HCT116 (cell line): ENCODE measurements at places on chromosomes 2 and 18. TPM values are rescaled to one million over a fixed set of nuclear protein-coding genes. Genes with fewer than 3 reads are reported as not detected.

DNA sequence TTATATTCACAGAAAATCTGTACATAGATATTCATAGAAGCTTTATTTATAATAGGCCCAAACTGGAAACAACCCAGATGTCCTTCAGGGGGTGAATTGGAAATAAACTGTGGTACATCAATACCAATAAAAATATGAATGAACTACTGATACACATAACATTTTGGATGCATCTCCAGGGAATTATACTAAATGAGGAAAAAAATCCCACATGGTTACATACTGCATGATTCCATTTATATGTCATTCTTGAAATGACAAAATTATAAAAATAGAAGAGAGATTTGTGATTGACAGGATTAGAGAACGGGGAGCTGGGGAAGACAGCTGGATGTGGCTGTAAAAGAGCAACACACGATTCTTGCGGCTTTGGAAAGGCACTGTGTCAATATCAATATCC, 435.0 kb downstream of the TMEM182 start:
- no peak overlapping the region for H3K27ac ChIP-seq
- H3K36me3 ChIP-seq, result no peaks in the 10 kb centered on the region
- no peaks in the 10 kb centered on the region for H3K27me3 ChIP-seq
- no peak overlapping the region for H3K4me3 ChIP-seq
- H3K4me1 ChIP-seq, result no peaks in the 10 kb centered on the region
- DNase-seq, result no peak

DNA sequence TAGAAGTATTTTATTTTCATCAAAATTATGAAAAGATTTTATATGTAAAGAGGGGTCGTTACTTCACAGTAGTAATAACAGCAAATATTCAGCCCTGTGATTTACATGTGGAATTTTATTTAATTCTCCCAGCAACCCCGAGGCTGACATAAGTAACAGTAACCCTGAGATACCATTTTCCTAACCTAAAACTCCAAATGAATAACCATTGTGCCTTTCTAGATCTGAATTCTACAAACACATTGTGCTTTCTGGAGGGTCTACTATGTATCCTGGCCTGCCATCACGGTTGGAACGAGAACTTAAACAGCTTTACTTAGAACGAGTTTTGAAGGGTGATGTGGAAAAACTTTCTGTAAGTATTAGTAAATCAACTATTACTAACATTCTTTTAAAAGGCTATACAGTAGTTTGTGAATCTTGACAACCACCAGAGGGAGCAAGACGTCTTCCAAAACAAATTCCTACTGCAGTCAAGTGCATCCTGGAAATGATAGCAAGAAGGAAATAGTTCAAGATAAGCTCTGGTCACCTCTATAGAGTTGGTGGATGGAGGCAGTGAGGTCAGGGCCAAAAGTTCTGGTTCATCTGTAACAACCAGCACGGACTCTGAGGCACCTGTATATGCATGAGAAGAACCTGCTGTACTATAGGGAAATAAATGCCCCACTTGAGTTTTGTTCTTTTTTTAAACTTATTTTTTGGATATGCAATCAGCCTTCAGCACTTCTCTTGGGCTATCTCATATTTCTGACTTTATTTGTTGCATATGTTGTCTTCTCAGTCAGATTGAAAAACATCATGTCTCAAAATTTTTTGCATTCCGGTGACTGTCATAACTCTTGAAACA, 37.4 kb downstream of the ACTR2 start:
- H3K27ac ChIP-seq, result no peak overlapping the region
- peaks cover 11% of the 10 kb centered on the region; the same call in 1 of the 2 replicates for H3K36me3 ChIP-seq
- H3K4me1 ChIP-seq, result peaks cover 3% of the 10 kb centered on the region; the same call in 1 of the 2 replicates

DNA sequence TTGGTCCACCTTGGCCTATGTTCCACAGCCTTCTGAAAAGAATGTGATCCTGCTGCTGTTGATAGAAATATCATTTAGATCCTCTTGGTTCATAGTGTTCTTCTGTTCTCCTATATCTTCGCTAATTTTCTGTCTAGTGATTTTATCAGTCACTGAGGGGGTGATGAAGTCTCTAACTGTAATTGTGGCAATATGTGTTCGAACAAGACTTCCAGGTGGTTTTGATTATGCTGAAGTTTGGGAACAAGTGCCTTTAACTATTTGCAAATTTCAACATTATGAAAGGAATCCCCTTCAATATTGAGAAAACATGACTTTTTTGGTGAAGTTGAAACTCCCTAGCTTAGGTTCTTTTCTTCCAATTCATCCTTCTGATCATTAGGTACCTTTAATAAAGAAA, 140.4 kb downstream of the MTX2 start:
- H3K27ac ChIP-seq, result no peak overlapping the region
- no peak overlapping the region for H3K4me3 ChIP-seq
- H3K36me3 ChIP-seq, result no peaks in the 10 kb centered on the region
- DNase-seq, result no peak
- no peaks in the 10 kb centered on the region for H3K27me3 ChIP-seq
- no peaks in the 10 kb centered on the region for H3K4me1 ChIP-seq

GRCh38 chr2:54878182-54878581, 154.7 kb downstream of the EML6 start:
- no peak for DNase-seq
- H3K4me1 ChIP-seq, result no peaks in the 10 kb centered on the region
- H3K36me3 ChIP-seq, result no peaks in the 10 kb centered on the region
- H3K27ac ChIP-seq, result no peak overlapping the region
- no peaks in the 10 kb centered on the region for H3K27me3 ChIP-seq
- no peak overlapping the region for H3K4me3 ChIP-seq

GRCh38 chr18:51442012-51442411, 244.5 kb upstream of the MEX3C start:
- no peak for DNase-seq
- H3K4me3 ChIP-seq, result no peak overlapping the region
- H3K4me1 ChIP-seq, result no peaks in the 10 kb centered on the region
- H3K27ac ChIP-seq, result no peak overlapping the region
- no peaks in the 10 kb centered on the region for H3K36me3 ChIP-seq

- no peak for DNase-seq
- H3K27ac ChIP-seq, result no peak overlapping the region
- no peaks in the 10 kb centered on the region for H3K36me3 ChIP-seq
- H3K27me3 ChIP-seq, result no peaks in the 10 kb centered on the region
Observed at GRCh38 chr18:50820901-50821520, 1.2 kb upstream of the MRO start.

DNA sequence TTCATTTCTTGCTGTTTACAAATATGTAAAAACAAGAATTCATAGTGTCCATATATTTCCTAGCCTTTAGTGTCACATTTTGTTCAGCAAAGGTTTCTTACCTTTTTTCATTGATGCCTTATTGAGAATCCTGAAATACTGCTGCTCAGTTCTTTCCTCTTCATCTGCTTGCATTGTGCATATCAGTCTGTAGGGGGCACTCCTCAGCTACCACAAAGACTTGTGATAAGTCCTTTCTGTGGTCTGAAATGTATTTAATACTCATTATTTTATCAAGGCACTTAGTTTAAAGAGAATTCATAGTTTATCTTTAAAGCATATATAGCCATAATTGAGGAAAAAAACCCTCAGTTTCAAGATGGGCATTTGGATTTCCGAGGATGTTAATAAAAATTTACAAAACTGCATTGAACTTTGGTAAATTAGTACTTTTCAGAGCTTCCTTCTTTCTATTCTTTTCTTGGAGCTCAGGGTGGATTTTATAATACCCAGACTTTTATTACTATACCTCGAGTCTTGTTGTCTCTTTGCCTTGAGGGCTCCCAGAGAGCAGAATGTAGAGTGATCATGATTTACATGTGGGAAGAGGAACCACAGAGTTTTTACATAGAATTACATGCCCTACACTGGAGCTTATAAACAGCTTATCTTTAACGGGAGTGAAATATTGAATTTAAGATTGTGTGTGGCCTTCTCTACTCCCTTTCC, 570.1 kb downstream of the PLCL1 start:
- H3K4me1 ChIP-seq, result no peaks in the 10 kb centered on the region
- H3K27ac ChIP-seq, result no peak overlapping the region
- no peak overlapping the region for H3K4me3 ChIP-seq
- no peaks in the 10 kb centered on the region for H3K36me3 ChIP-seq
- peaks cover 6% of the 10 kb centered on the region; the same call in 1 of the 2 replicates for H3K27me3 ChIP-seq
- DNase-seq, result no peak

DNA sequence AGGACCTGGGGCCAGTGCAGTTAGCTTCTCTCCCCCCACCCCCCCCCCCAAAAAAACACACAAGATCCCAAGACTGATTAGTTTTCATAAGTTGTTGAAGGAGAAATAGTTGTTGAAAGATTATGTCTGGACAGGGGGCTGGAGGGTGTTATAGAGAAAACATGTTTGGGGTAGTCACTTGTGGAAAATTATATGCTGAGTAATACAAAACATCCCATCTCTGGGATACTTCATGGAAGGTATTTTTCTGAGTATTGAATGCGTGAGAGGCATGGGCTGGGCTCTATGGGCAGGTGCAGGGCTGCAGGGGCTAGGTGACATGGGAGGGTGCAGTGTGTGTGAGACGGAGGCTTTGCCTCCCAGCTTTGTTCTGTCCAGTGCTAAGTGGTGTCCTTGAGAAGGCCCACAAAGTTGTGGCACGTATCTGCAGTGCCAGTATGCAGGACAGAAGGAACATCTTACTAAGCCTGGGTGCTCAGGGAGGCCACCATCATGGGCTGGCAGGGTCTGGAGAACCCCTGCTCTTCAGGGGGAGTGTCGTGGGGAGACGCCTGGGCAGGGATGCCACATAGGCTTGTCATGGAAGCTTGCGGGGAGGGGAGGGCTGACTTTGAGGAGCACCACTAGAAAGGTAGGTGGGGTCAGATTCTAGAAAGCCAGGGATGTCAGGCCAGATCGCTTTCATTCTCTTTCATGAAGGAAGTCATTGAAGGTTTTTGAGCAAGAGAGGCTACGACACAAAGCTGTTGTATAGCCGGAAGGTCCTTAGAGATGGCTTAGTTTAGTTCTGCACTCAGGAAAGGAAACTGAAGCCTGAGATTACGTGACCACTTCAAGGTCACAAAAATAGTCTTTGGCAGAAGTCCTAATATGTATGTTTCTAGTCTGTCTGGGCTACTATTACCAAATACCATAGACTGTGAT, 232.0 kb downstream of the LDLRAD4 start:
- H3K36me3 ChIP-seq, result no peaks in the 10 kb centered on the region
- DNase-seq, result no peak
- no peaks in the 10 kb centered on the region for H3K4me1 ChIP-seq
- H3K27ac ChIP-seq, result no peak overlapping the region
- H3K27me3 ChIP-seq, result no peaks in the 10 kb centered on the region

- DNase-seq, result peak; percentile 98
- peaks cover 52% of the 10 kb centered on the region for H3K4me1 ChIP-seq
- peak overlapping the region; percentile 21; the same call in 1 of the 2 replicates for H3K4me3 ChIP-seq
- H3K27me3 ChIP-seq, result no peaks in the 10 kb centered on the region
- no peaks in the 10 kb centered on the region for H3K36me3 ChIP-seq
- H3K27ac ChIP-seq, result peak overlapping the region; percentile 80
Observed at GRCh38 chr2:64831134-64831976, 157.8 kb upstream of the SLC1A4 start.

GRCh38 chr2:136325844-136326331, 207.9 kb upstream of the CXCR4 start:
- no peaks in the 10 kb centered on the region for H3K36me3 ChIP-seq
- no peaks in the 10 kb centered on the region for H3K27me3 ChIP-seq
- H3K4me3 ChIP-seq, result no peak overlapping the region
- DNase-seq, result no peak

TRAPPC8 gene
- 30.4 TPM for total RNA-seq
